ENCODE measurements at places on chromosomes 4 and X. TPM values are rescaled to one million over a fixed set of nuclear protein-coding genes. Genes with fewer than 3 reads are reported as not detected.

The CLDN22 gene
- not detected for total RNA-seq

The HS6ST2 gene
- not detected for total RNA-seq

The SMIM31 gene
- not detected for total RNA-seq

The SPANXN3 gene
- total RNA-seq, result not detected

The ADH6 gene
- not detected for total RNA-seq

The RPL36A gene
- total RNA-seq, result 353 TPM

The AMER1 gene
- 8.8 TPM for total RNA-seq

The EGF gene
- not detected for total RNA-seq

The SPANXA2 gene
- total RNA-seq, result 1.4 TPM

The SUPT20HL1 gene
- not detected for total RNA-seq

The GSX2 gene
- total RNA-seq, result not detected

The GPR143 gene
- total RNA-seq, result 2.6 TPM
